Esophagus muscularis mucosa (tissue), 4 donors: ENCODE measurements at places on chromosomes 2 and 18. TPM values are rescaled to one million over a fixed set of nuclear protein-coding genes. Genes with fewer than 3 reads are reported as not detected.

PLGLB2 gene
- 0.66 TPM for total RNA-seq

ATP6V1C2 gene
- total RNA-seq, result not detected

GRCh38 chr18:35306588-35307250 lies 16.7 kb upstream of the ZSCAN30 start:
- no peak for DNase-seq
- H3K36me3 ChIP-seq, result peaks cover 42% of the 10 kb centered on the region
- no peaks in the 10 kb centered on the region for H3K27me3 ChIP-seq
- H3K4me3 ChIP-seq, result no peak overlapping the region

- no peak overlapping the region for H3K4me3 ChIP-seq
- no peaks in the 10 kb centered on the region for H3K36me3 ChIP-seq
- no peaks in the 10 kb centered on the region for H3K27me3 ChIP-seq
- peaks cover 3% of the 10 kb centered on the region for H3K4me1 ChIP-seq
These were observed 170.3 kb downstream of the MAIP1 start for GRCh38 chr2:200125444-200126284.

DNA sequence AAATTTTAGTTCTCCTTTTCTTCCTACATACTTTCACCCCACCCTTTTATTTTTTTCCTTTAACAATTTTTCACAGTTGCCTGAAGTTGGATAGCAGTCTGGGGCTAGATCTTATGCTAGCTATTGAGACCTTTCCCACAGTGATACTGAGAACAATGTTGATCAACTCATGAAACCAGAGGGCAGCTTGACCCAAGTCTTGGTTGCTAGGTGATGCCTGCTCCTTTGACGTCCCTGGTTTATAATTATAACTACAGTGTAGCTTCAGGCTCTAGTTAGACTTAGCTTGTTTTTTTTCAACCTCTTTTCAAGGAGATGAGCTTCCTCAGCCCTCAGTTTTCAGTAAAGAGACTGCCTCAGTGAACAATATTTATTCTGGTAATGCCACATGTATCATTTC lies 648.5 kb downstream of the IRS1 start:
- no peak for DNase-seq
- H3K36me3 ChIP-seq, result no peaks in the 10 kb centered on the region
- H3K27ac ChIP-seq, result no peak overlapping the region
- no peaks in the 10 kb centered on the region for H3K27me3 ChIP-seq
- no peak overlapping the region for H3K4me3 ChIP-seq

DNA sequence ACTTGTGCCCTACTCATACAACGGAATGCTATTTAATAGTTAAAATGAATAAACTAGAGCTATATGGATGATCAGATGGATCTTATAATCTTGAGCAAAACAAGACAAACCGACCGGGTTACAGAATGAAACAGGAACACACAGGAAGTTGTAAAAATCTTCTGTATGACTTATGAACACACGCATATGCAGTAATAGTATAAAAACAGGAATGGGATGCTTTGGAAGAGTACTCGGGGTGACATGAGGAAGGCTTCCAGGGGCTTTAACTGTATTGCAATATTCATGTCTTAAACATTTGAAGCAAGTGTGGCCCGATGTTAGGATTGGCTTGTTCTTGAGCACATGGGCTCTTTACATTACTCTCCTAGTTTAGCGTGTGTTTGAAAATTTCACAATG lies 14.9 kb upstream of the E2F6 start:
- H3K27ac ChIP-seq, result no peak overlapping the region
- H3K4me1 ChIP-seq, result peaks cover 14% of the 10 kb centered on the region
- H3K27me3 ChIP-seq, result peaks cover 45% of the 10 kb centered on the region
- no peaks in the 10 kb centered on the region for H3K36me3 ChIP-seq
- DNase-seq, result no peak
- H3K4me3 ChIP-seq, result no peak overlapping the region
